Endodermal cell (in vitro differentiated cells): ENCODE measurements at places on chromosomes 11 and 22. TPM values are rescaled to one million over a fixed set of nuclear protein-coding genes. Genes with fewer than 3 reads are reported as not detected.
A peak's percentile ranks its signal among the peaks of the same experiment; 100 is the strongest.

GRCh38 chr11:87473174-87473573, 435.4 kb downstream of the TMEM135 start:
- H3K27me3 ChIP-seq = no peaks in the 10 kb centered on the region
- H3K27ac ChIP-seq = no peak overlapping the region
- H3K4me1 ChIP-seq = no peaks in the 10 kb centered on the region
- H3K36me3 ChIP-seq = no peaks in the 10 kb centered on the region
- no peak for DNase-seq

SMTNL1 gene
- 0.22 TPM in 1 of 3 replicates, not detected in the others for total RNA-seq

DNA sequence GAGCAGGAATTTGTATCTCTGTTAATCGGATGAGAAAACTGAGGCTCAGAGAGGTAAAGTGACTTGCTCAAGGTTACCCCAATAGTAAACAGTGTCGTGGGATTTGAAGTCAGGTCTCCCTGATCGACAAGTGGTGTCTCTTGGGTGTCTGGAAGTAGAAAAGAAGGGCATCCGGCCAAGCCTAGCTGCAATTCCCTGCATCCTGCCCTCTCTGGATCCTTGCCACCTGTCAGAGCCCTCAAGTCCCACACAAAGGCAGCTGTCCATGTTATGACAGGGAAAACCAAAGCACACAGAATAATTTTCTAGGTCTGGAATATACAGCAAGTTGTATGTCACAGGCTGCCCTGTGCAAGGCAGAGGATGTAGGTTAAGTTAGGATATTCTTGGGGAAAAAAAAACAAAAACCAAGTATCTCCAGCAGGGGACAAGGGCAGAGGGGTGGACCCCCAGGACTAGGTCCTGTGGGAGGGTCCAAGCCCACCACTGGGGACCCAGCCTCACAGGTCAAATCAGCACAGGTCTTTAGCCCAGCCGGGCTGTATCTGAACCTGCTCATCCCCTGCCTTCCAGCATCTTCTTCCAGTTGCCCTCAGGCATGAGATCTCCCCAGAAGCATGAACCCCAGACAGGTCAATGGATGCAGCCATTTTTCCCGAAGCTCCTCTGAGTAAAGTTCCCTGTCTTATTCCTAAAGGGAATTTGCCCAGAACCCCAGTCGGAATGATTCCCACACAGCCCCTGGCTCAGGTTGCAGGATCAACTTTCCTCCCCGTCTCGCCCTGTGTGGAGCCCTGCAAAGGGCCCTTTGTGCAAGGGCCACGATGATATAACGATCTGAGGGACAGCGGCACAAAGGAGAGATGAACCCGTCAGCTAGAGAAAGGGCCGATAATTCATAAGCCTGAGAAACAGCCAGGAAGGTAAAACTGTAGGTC, 15.0 kb downstream of the USH1C start:
- H3K27me3 ChIP-seq = no peaks in the 10 kb centered on the region
- H3K4me1 ChIP-seq = peaks cover 14% of the 10 kb centered on the region
- peak overlapping the region; percentile 88 for H3K27ac ChIP-seq
- no peak for DNase-seq

- H3K27ac ChIP-seq = no peak overlapping the region
- no peaks in the 10 kb centered on the region for H3K27me3 ChIP-seq
- H3K36me3 ChIP-seq = no peaks in the 10 kb centered on the region
- H3K4me1 ChIP-seq = no peaks in the 10 kb centered on the region
Observed at GRCh38 chr11:116736763-116737162, 36.0 kb downstream of the BUD13 start.

C11orf16 gene
- total RNA-seq = not detected in 2 replicates

GRCh38 chr22:25563761-25564319, 635 bp upstream of the GRK3 start:
- H3K27ac ChIP-seq = no peak overlapping the region
- no peaks in the 10 kb centered on the region for H3K36me3 ChIP-seq
- DNase-seq = no peak
- no peaks in the 10 kb centered on the region for H3K4me1 ChIP-seq
- H3K27me3 ChIP-seq = peaks cover 19% of the 10 kb centered on the region

DNA sequence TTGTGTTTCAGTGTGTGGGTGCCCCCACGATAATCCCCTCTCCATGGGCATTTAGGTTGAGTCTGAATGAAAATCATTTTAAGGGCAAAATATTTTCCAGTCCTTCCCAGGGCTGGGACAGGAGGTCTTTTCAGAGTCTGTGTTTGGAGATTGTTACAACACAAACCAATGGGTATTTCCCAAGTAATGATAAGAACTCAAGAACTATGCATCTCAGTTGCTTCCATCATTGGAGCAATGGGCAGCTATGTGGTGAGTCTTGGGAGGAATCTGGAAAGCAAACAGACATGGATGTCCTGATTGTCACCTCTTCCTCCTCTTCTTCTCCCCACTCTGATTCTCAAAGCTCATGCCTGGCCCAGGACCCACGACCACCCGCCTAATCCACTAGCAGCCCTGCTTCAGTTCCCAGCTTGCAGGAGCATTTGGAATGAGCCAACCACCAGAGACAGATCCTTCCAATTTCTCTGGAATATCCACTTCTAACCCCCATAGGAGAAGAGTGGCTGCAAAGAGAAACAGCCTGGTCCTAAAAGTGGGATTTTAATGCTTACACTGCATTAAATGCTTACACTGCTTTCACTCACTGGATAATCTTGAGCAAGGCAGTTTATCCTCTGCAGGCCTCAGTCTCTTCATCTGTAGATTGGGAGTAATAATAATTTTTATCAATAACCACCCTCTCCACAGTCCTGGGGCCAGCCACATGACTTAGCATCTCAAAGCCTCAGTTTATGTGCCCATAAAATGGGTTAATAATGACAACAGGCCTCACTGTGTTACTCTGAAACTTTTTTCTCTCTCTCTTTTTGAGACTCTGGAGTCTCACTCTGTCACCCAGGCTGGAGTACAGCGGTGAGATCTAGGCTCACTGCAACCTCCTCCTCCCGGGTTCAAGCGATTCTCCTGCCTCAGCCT, 404.3 kb downstream of the MN1 start:
- no peaks in the 10 kb centered on the region for H3K4me1 ChIP-seq
- no peak for DNase-seq
- no peaks in the 10 kb centered on the region for H3K36me3 ChIP-seq
- no peaks in the 10 kb centered on the region for H3K27me3 ChIP-seq
- H3K4me3 ChIP-seq = no peak overlapping the region

GGT5 gene
- 0.29 TPM in 1 of 2 replicates, not detected in the other for total RNA-seq

SLC5A1 gene
- total RNA-seq = not detected in 2 replicates

DNA sequence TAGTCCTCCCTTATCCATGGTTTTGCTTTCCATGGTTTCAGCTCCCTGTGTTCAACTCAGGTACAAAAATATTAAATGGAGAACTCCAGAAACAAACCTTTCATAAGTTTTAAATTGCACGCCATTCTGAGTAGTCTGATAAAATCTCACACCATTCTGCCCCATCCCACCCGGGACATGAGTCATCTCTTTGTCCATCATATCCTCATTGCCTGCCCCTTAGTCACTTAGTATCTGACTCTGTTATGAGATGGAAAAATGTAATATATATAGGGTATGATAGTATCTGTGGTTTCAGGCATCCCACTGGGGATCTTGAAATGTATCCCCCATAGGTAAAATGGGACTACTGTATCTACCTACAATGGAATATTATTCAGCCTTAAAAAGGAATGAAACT, 35.5 kb upstream of the FGF3 start:
- no peaks in the 10 kb centered on the region for H3K4me1 ChIP-seq
- DNase-seq = no peak
- H3K36me3 ChIP-seq = no peaks in the 10 kb centered on the region
- H3K27ac ChIP-seq = no peak overlapping the region
- H3K4me3 ChIP-seq = no peak overlapping the region
- H3K27me3 ChIP-seq = no peaks in the 10 kb centered on the region

CALCB gene
- total RNA-seq = not detected in 2 replicates

GRCh38 chr22:30930228-30930627, 38.3 kb downstream of the MORC2 start:
- no peak overlapping the region for H3K27ac ChIP-seq
- H3K36me3 ChIP-seq = peaks cover 86% of the 10 kb centered on the region
- no peak overlapping the region for H3K4me3 ChIP-seq
- no peaks in the 10 kb centered on the region for H3K4me1 ChIP-seq
- DNase-seq = no peak

- H3K27me3 ChIP-seq = no peaks in the 10 kb centered on the region
- H3K4me1 ChIP-seq = peaks cover 7% of the 10 kb centered on the region
- no peak overlapping the region for H3K4me3 ChIP-seq
Observed at GRCh38 chr11:129852125-129852740, 36.6 kb downstream of the TMEM45B start.

FGF19 gene
- 0.29 and 0.37 TPM in 2 replicates for total RNA-seq

APOL4 gene
- total RNA-seq = not detected in 3 replicates

SCGB1A1 gene
- not detected in 2 replicates for total RNA-seq

GRCh38 chr11:10561043-10561818, 7.2 kb downstream of the LYVE1 start:
- DNase-seq = no peak
- H3K4me3 ChIP-seq = no peak overlapping the region
- no peak overlapping the region for H3K27ac ChIP-seq
- no peaks in the 10 kb centered on the region for H3K36me3 ChIP-seq

ART1 gene
- total RNA-seq = not detected in 3 replicates

- no peak overlapping the region for H3K27ac ChIP-seq
- no peaks in the 10 kb centered on the region for H3K36me3 ChIP-seq
- no peaks in the 10 kb centered on the region for H3K4me1 ChIP-seq
- DNase-seq = no peak
- H3K4me3 ChIP-seq = no peak overlapping the region
Observed at GRCh38 chr11:28819741-28820140, 711.6 kb downstream of the METTL15 start.

DNA sequence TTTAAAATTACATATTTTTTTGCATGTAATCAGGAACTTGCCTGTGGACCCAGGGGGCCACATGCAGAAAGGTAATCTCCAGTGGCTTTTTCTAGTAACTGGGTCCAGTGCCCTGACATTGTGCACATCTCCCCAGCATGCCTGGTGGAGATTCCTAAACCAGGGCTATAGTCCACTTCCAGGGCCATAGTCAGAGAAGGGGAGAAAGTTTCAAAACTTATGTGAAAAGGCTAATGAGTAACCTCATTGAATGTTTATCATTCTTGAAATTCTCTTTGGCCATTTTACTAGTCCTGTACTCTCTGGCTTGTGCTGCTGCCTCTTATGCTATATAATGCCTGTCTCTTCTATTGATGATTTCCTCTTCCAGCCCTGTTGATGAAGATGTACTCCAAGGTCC, 47.8 kb downstream of the BARX2 start:
- H3K27me3 ChIP-seq = peaks cover 10% of the 10 kb centered on the region
- H3K27ac ChIP-seq = no peak overlapping the region
- no peaks in the 10 kb centered on the region for H3K36me3 ChIP-seq
- H3K4me3 ChIP-seq = no peak overlapping the region
- H3K4me1 ChIP-seq = no peaks in the 10 kb centered on the region
- DNase-seq = no peak

OOSP3 gene
- total RNA-seq = not detected in 3 replicates

DNA sequence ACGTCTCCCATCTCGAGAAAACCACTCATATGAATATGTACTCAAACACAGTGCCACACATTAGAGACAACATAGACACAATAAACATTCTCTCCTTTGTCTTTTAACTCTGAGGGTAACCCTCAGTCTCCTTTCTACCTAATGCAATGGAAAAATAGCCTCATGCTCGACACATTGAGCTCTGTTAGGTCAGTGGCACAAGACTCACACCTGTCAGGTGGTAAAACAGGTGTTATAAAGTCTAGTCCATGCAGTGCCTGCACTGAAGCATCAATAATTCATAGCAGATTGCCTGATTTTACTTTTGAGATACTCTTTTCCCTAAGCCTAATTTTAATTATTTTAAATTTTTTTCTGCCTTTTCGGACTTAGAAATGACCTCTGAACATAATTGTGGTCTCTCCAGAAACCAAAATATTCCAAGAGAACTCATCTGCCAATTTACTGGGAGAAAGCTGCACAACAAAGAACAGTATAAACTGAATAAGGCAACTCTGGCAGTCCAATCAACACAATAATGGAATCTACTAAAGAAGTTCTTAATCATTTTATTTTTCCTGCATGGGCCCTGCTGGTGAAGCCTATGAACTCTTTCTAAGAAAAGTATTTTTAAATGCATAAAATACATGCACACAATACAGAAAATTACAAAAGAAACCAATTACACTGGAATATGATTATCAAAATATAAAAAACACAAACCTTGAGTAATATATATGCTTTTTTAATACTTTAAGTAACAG, 9.9 kb downstream of the RDX start:
- no peak overlapping the region for H3K4me3 ChIP-seq
- H3K4me1 ChIP-seq = no peaks in the 10 kb centered on the region
- no peak overlapping the region for H3K27ac ChIP-seq
- peaks cover 44% of the 10 kb centered on the region for H3K36me3 ChIP-seq
- no peaks in the 10 kb centered on the region for H3K27me3 ChIP-seq

- no peaks in the 10 kb centered on the region for H3K36me3 ChIP-seq
- H3K4me1 ChIP-seq = peaks cover 16% of the 10 kb centered on the region
- H3K4me3 ChIP-seq = no peak overlapping the region
- H3K27ac ChIP-seq = no peak overlapping the region
- H3K27me3 ChIP-seq = no peaks in the 10 kb centered on the region
- DNase-seq = peak; percentile 22
Observed at GRCh38 chr22:20641198-20641892, 132.6 kb upstream of the SERPIND1 start.

DNA sequence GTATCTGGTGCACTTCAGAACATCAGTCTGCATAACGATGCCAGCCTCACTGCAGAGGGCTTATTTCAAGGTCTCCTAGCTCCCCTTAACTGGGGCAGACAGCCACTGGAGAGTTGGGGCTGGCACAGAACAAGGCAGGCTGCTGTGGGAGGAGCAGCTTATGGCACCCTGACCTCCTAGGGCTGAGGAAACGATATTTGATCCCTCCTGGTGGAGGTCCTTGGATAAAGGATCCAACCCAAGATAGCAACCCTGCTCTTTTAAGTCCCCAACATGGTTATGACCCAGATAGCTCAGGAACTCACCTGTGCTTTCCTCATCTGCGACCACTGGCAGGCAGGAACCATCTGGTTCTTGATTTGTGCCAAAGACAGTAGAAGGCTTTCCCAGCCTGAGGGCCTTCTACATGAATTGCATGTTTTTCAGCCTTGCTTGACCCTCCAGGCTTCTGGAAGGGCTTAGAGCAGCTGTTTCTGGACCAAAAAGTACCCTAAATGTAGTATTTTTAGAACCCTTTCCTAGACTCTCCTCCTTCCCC, 2.8 kb downstream of the TMEM109 start:
- no peak for DNase-seq
- no peak overlapping the region for H3K27ac ChIP-seq
- no peak overlapping the region for H3K4me3 ChIP-seq
- peaks cover 25% of the 10 kb centered on the region for H3K36me3 ChIP-seq
- peaks cover 12% of the 10 kb centered on the region for H3K4me1 ChIP-seq

GRCh38 chr11:103942646-103943045, 93.8 kb upstream of the DDI1 start:
- H3K27me3 ChIP-seq = no peaks in the 10 kb centered on the region
- DNase-seq = no peak
- H3K4me1 ChIP-seq = peaks cover 14% of the 10 kb centered on the region
- H3K27ac ChIP-seq = no peak overlapping the region
- no peaks in the 10 kb centered on the region for H3K36me3 ChIP-seq

GRCh38 chr11:20887137-20887536, 217.8 kb downstream of the NELL1 start:
- no peaks in the 10 kb centered on the region for H3K36me3 ChIP-seq
- H3K27ac ChIP-seq = no peak overlapping the region
- peaks cover 34% of the 10 kb centered on the region for H3K27me3 ChIP-seq
